ENCODE measurements at places on chromosomes 1 and 21. TPM values are rescaled to one million over a fixed set of nuclear protein-coding genes. Genes with fewer than 3 reads are reported as not detected.

Gene ETNK2
- 6.7 TPM for total RNA-seq

Gene GFI1
- 0.49 TPM for total RNA-seq

Gene OMA1
- total RNA-seq = 16.6 TPM

Gene SHCBP1L
- total RNA-seq = not detected

Gene CD1B
- total RNA-seq = not detected

DNA sequence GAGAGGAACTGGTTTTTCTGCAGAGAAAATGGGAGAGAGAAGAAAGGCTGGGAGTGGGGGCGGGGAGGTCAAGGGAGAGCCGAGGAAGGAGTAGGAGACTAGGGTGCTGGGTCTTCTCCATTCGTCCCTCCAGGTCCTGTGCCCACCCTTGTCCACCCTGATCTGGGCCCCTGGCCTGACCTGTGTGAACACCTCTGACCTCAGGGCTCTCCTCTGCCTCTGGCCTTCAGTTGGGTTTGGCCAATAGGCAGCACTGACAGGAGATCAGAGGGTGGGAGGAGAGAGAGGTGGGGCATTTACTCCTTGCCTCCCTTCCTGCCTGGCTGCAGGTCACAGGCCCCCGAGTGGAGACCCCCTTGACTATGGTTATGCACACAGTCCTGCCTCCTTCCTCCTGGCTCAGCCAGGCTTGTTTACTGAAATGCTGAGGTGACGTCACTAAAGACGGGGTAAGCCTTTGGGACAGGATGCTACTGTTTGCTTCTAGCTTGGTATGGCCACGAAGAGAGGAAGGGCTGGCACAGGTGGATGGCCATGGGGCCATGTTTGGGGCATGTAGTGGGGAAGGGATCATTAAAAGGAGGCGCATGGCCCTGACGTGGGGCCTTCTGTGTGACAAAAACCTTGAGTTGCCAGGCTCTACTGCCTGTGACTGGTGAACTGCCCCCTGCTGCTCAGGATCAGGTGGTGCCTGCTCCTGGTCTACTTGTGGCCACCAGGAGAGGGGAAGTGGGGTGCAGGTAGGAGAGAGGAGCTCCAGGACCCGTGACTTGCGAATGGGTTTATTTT is 248.7 kb upstream of the CSF3R start:
- H3K27me3 ChIP-seq = peaks cover 5% of the 10 kb centered on the region
- H3K27ac ChIP-seq = no peak overlapping the region
- no peak for DNase-seq
- H3K4me3 ChIP-seq = no peak overlapping the region
- H3K4me1 ChIP-seq = no peaks in the 10 kb centered on the region

- no peaks in the 10 kb centered on the region for H3K27me3 ChIP-seq
- H3K27ac ChIP-seq = no peak overlapping the region
- DNase-seq = no peak
- H3K4me1 ChIP-seq = peaks cover under 1% of the 10 kb centered on the region
Observed at GRCh38 chr21:45391743-45392572, 13.0 kb upstream of the COL18A1 start.

GRCh38 chr1:31715087-31715872 is 11.5 kb upstream of the COL16A1 start:
- H3K36me3 ChIP-seq = no peaks in the 10 kb centered on the region
- peak overlapping the region; percentile 86 for H3K27ac ChIP-seq
- H3K27me3 ChIP-seq = no peaks in the 10 kb centered on the region
- peaks cover 44% of the 10 kb centered on the region for H3K4me1 ChIP-seq
- DNase-seq = peak; percentile 87

- DNase-seq = no peak
- H3K27ac ChIP-seq = no peak overlapping the region
- H3K4me1 ChIP-seq = peaks cover 25% of the 10 kb centered on the region
- no peaks in the 10 kb centered on the region for H3K27me3 ChIP-seq
- H3K36me3 ChIP-seq = no peaks in the 10 kb centered on the region
Observed at GRCh38 chr1:11648039-11648438, 6.2 kb downstream of the FBXO2 start.

GRCh38 chr1:216721863-216722262 is 1.4 kb downstream of the ESRRG start:
- H3K27me3 ChIP-seq = peaks cover 38% of the 10 kb centered on the region
- H3K4me1 ChIP-seq = peaks cover 6% of the 10 kb centered on the region
- H3K4me3 ChIP-seq = no peak overlapping the region
- no peak for DNase-seq
- no peaks in the 10 kb centered on the region for H3K36me3 ChIP-seq
- H3K27ac ChIP-seq = no peak overlapping the region

GRCh38 chr1:42926235-42926878 is 32.3 kb downstream of the SLC2A1 start:
- H3K36me3 ChIP-seq = no peaks in the 10 kb centered on the region
- H3K27me3 ChIP-seq = no peaks in the 10 kb centered on the region
- peaks cover 12% of the 10 kb centered on the region for H3K4me1 ChIP-seq
- no peak for DNase-seq
- no peak overlapping the region for H3K4me3 ChIP-seq
- H3K27ac ChIP-seq = no peak overlapping the region

GRCh38 chr21:44763451-44764318 is 37.9 kb downstream of the UBE2G2 start:
- H3K27me3 ChIP-seq = no peaks in the 10 kb centered on the region
- no peak overlapping the region for H3K27ac ChIP-seq
- H3K4me3 ChIP-seq = no peak overlapping the region
- no peak for DNase-seq
- no peaks in the 10 kb centered on the region for H3K36me3 ChIP-seq

- no peaks in the 10 kb centered on the region for H3K27me3 ChIP-seq
- H3K36me3 ChIP-seq = no peaks in the 10 kb centered on the region
- no peaks in the 10 kb centered on the region for H3K4me1 ChIP-seq
- no peak overlapping the region for H3K4me3 ChIP-seq
Observed at GRCh38 chr21:39085843-39086405, 97.3 kb downstream of the PSMG1 start.

DNA sequence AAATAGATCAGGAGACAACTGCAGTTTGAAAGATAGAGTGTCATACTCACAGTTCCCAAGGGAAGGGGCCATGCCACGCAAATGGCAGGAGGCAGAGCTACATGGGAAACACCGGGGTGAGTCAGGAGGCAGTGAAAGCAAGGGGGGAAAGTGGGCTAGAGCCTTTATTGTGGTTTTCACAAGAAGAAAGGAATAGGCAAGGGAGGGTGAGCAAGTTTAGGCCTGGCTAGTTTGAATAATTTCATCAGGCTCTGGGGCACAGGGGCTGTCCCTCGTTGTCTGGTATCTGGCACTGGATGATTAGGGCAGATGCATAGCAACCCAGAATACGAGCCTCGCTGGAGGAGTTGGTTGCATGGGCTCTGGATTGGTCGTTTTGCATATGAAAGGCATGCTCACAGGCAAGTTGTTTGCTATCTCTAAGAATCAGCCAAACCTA is 17.0 kb upstream of the ITLN2 start:
- H3K4me3 ChIP-seq = no peak overlapping the region
- no peaks in the 10 kb centered on the region for H3K36me3 ChIP-seq
- no peak overlapping the region for H3K27ac ChIP-seq
- H3K27me3 ChIP-seq = no peaks in the 10 kb centered on the region

DNA sequence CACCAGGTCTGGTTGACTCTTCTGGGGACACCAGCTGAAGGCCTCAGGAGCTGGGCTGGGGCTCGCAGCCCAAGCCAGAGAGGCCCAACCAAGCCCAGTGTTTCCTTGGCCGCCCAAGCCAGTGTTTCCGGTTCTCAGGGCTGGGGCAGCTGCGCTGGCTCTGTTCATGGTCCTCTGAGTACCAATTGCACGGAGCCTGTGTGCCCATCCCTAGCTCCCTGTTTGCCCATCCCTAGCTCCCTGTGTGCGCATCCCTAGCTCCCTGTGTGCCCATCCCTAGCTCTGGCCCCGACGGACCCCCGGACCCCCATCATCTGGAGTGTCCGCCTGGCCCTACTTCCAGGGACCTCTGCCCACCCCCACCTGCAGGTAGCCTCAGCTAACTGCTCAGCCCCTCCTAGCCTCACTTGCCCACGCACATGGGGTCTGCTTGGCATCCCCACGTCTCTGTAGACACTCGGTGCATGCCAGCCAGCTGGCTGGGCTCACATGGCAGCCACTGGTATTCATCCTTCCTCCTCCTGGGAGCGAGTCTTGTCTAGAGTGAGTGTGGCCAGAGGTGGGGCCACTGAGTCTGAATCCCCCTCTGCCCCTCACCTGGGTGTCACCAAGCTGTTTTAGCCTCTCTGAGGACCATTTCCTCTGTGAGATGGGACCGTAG is 64.0 kb downstream of the WNT9A start:
- peaks cover 4% of the 10 kb centered on the region for H3K27me3 ChIP-seq
- H3K4me3 ChIP-seq = no peak overlapping the region
- no peak for DNase-seq
- no peak overlapping the region for H3K27ac ChIP-seq
- no peaks in the 10 kb centered on the region for H3K36me3 ChIP-seq
- peaks cover 14% of the 10 kb centered on the region for H3K4me1 ChIP-seq

DNA sequence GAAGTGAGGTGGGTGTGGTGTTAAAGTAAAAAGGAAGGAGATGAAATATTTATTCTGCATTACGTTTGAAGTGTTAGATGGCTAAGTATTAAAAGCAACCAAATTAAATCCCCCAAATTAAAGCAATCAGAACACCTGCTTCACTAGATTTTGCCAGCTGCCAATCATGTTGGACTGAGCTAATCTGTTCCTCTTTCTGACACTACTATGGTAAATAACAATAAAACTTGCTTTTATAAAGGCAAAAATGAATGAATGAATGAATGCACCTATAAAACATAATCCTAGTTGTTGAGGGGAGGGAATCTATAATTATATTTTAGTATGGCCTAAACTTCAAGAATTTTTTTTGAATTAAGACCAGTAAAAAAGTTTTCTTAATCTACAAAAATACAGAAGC is 51.0 kb downstream of the RAB3GAP2 start:
- no peaks in the 10 kb centered on the region for H3K27me3 ChIP-seq
- H3K27ac ChIP-seq = no peak overlapping the region
- DNase-seq = no peak
- H3K4me1 ChIP-seq = no peaks in the 10 kb centered on the region

GRCh38 chr1:38062361-38063288 is 16.0 kb upstream of the POU3F1 start:
- DNase-seq = no peak
- H3K4me1 ChIP-seq = no peaks in the 10 kb centered on the region
- H3K36me3 ChIP-seq = no peaks in the 10 kb centered on the region

GRCh38 chr1:147613506-147613905 is 56.8 kb downstream of the ACP6 start:
- no peaks in the 10 kb centered on the region for H3K4me1 ChIP-seq

DNA sequence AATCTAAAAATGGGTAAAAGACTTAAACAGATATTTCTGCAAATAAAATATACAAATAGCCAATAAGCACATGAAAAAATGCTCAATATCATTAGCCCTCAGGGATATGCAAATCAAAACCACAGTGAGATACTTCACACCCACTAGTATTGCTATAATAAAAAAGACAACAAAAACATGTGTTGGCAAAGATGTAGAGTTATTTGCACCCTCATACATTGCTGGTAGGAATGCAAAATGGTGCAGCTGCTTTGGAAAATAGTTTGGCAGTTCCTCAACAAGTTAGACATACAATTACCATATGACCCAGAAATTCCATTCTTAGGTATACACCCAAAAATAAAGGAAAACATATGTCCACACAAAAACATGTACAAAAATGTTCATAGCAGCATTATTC is 30.2 kb downstream of the ZZZ3 start:
- no peaks in the 10 kb centered on the region for H3K36me3 ChIP-seq
- DNase-seq = no peak
- no peaks in the 10 kb centered on the region for H3K27me3 ChIP-seq
- no peak overlapping the region for H3K4me3 ChIP-seq
- peaks cover 3% of the 10 kb centered on the region for H3K4me1 ChIP-seq
- H3K27ac ChIP-seq = no peak overlapping the region

DNA sequence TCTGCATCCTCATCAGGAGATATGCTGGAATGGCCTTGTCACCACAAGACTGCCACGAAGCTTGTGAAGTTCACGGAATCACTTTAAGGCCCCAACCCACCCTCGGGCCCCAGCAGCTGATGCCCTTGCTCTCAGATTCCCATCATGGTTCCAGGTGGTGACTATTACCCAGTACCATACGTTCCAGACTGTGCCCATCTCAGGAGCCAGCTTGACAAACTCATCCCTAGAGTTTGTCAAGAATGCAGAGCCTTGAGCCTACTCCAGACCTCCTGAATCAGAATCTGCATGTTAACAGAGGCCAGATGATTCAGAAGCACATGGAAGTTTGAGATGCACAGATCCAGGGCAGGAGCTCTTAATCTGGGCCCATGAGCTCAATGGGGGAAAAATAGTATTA is 53.9 kb upstream of the RBM15 start:
- H3K4me3 ChIP-seq = no peak overlapping the region
- DNase-seq = no peak
- H3K27ac ChIP-seq = no peak overlapping the region
- H3K4me1 ChIP-seq = no peaks in the 10 kb centered on the region

- H3K36me3 ChIP-seq = no peaks in the 10 kb centered on the region
- no peaks in the 10 kb centered on the region for H3K27me3 ChIP-seq
- peak overlapping the region; percentile 78 for H3K4me3 ChIP-seq
Observed at GRCh38 chr1:6785728-6786505, 663 bp downstream of the CAMTA1 start.

- H3K4me1 ChIP-seq = no peaks in the 10 kb centered on the region
- no peak overlapping the region for H3K4me3 ChIP-seq
- no peak for DNase-seq
- H3K36me3 ChIP-seq = no peaks in the 10 kb centered on the region
Observed at GRCh38 chr1:167638064-167638463, 8.0 kb downstream of the RCSD1 start.

GRCh38 chr1:153919876-153920852 is 2.6 kb downstream of the GATAD2B start:
- no peak for DNase-seq
- peaks cover 19% of the 10 kb centered on the region for H3K4me1 ChIP-seq
- no peaks in the 10 kb centered on the region for H3K27me3 ChIP-seq
- H3K4me3 ChIP-seq = no peak overlapping the region
- no peaks in the 10 kb centered on the region for H3K36me3 ChIP-seq
- peak overlapping the region; percentile 92 for H3K27ac ChIP-seq
